Erythroblast (primary cell): ENCODE measurements at places on chromosomes 12 and 14.

GRCh38 chr12:130134563-130134915, 27.7 kb upstream of the FZD10 start:
- no peak for DNase-seq

DNA sequence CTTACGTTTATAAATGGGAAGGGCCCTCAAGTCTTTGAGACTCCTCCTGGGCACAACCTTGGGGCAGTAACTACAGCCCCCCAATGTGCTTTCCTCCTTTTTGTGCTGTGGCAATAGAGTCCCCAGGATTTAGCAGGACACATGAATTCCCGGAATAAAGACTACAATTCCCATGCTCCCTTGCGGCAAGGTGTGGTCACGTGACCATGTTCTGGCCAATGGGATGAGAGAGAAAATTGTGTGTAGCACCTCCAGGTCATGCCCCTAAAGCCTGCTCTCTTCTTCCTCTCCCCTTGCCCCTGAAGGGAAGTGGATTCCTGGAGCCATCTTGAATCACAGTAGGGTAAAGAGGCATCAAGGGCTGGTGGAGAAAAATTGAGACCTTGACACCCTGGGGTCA, 295.1 kb upstream of the SFSWAP start:
- DNase-seq = peak; percentile 11

DNA sequence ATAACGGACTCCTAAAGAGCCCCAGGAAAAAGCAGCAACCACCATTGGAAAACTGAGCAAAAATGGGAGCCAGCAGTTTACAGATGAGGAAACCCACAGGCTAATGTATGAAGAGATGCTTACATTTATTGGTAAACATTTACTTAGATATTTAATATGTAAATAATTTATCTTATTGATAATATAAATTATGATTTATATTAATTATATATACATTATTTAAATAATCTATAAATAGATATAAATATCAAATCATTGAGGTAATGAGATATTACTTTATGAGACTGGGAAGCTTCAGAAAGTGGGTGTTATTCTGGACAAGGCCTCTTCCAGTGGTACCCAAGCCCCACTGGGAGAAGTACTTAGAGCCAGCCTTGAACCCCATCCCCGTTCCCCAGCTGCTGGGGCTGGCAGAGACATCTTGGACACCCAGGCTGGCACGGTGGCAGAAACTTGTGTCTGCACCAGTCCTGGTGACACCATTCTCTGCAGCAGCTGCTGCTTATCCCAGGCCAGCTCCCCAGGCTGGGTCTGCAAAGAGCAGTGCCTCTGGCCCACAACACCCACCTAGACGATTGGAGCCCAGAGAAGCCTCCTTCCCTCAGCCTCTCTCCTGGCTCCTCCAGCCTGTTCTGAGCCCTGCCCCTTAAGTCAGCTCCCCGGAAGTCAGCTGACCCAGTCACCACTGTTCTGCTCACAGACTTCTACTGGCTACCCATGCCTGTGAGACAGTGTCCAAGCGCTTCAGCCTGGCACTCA, 25.9 kb downstream of the ISCA2 start:
- no peak for DNase-seq

GRCh38 chr14:57380935-57381334, 9.5 kb upstream of the NAA30 start:
- DNase-seq = no peak

DNA sequence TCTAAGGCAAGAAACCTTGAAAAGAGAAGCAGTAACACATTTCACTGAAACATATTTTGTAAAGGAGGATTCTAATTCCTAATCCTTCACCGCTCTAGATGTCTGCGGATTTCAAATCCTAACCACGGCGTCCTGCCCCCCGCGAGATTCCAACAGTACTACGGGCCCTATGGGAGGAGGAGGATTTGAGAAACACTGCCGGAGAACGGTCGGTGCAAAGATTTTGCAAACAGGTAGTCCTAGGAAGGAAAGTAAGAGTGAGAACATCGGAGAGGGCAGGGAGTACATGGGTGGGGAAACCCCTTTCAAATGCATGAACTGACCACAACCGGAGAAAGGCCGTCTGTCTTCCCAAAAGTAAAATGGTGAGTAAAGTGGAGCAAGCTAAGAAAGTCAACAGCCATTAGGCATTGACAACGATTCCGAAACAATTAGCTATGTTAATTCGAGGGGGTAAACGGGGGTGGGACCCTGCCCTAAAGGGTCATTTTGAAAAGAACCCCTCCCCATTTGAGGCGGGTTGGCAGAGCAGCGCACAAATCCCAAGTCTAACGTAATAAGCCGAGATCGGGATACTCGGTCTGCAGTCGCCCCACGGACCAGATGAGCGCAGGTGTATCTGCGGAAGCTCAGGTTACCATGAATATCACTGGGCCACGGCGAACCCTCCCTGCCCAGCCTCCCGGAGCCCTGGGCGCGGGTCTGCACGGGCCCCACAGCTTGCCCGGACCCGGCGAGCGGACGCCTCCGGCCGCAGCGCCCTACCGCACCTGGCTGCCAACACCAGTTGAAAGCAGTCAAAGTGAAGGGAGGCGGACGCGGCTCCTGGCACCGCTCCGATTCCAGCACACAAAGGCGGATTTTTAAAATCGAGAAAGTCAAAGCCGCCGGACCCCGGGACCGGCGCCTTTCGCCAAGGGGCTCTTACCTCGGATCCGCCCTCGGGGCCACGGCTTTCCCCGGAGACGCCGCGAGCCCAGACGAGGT, 662 bp downstream of the EPS8 start:
- peak; percentile 53 for DNase-seq

GRCh38 chr12:14776236-14776961, 26.9 kb downstream of the WBP11 start:
- DNase-seq = peak; percentile 53

- DNase-seq = no peak
Measured at GRCh38 chr14:56349960-56350359, 229.6 kb upstream of the TMEM260 start.

GRCh38 chr12:45674181-45674977, 55.1 kb upstream of the ARID2 start:
- DNase-seq = no peak

DNA sequence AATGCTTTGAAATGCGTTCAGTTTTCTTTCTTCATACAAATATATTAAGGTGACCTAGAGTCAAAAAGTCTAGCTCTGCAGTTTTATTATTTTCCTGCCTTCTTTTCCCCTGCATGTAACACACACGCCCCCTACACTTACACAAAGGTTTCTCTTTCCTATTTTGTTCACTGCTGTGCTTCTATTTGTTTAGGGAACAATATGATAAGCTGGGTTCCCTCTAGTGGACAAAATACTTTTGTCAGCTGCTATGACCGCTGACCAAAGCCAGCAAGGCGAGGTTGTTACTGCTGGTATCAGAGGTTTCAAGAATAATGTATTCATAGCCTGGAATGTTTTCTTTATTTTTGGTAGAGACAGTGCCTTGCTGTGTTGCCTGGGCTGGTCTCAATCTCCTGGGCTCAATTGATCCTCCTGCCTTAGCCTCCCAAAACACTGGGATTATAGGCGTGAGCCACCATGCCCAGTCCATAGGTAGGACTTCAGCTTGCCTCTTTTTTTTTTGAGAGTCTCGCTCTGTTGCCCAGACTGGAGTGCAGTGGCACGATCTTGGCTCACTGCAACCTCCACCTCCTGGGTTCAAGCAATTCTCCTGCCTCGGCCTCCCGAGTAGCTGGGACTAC, 33.4 kb downstream of the FNTB start:
- peak; percentile 77 for DNase-seq

- DNase-seq = peak; percentile 59
Measured at GRCh38 chr12:127677537-127678131, 589.3 kb upstream of the TMEM132C start.

GRCh38 chr14:54749727-54750126, 152.9 kb downstream of the GCH1 start:
- DNase-seq = no peak

DNA sequence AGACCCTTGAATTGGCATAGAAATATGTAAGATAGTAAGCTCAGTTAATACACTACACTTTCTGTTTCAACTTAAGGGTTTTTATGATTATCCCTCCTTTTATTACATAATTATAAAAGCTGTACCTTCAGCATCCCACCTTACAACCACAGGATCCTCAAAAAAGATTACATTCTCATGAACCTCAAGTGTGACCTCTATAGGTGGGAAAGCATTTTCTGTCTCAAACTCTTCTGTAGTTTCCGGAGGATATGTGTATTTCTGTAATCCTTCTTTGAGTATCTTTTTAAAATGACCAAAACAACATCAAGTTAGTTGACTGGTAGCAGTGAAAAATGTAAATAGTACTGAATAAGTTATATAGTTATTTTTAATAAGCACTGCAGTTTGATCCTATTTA, 75.9 kb downstream of the DNAI7 start:
- DNase-seq = no peak

- no peak for DNase-seq
Measured at GRCh38 chr12:64706306-64706705, 52.9 kb downstream of the GNS start.

DNA sequence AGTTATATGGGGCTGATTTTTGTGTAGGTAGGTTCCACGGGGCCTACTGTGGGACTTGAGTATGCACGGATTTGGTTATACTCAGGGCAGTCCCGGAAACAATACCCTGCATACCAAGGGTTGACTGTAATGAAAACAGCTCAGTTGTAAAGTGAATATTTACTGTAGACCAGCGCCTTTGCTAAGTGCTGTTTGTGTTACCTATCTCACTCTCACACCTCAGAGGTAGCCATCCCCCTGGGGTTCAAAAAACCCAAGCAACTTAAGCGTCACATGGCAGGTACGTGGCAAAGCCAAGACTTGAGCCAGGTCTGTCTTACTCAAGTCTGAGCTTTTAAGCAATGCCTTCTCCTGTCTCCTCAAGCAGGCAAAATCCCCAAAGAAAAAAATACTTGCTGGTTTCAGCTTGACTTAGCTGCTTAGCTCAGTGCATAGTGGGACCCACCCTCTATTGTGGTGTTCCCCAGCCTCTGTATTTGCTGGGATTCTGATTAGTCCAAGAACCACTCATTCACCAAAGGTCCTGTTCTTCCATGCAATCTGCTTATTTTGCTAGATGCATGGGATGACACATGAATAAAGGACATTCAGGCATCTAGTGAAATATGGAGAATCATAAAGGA, 34.2 kb upstream of the STRN3 start:
- DNase-seq = peak; percentile 55

DNA sequence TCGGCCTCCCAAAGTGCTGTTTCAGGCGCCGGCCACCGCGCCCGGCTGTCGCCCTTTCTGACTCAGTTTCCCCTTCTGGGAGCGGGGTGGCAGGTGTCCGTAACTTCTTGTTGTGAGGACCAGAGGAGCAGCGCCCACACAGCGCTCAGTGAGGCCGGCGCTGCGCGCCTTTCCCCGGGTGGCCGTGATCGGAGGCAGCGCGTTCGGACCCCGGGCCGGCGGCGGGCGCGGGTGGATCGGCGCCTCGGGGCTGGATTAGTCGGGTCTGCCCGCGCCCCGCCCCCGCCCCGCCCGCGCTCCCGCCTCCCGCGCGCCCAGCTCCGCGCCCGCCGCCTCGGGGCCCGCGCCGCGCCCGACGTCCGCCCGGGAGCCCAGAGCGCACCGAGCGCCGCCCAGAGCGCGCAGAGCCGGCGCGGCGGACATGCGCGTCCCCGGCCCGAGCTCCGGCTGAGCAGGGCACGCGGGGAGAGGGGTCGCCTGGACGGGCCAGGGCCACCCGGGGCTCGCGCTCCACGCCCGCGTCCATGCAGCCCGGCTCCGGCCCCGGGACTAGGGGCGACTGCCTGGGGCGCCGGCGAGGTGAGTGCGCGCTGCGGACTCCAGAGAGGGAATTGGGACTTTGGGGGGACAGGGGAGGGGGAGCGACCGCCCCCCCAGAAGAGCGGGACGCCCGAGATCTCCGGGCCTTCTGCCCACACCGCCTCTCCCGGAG, 50.6 kb downstream of the LRCOL1 start:
- peak; percentile 77 for DNase-seq

DNA sequence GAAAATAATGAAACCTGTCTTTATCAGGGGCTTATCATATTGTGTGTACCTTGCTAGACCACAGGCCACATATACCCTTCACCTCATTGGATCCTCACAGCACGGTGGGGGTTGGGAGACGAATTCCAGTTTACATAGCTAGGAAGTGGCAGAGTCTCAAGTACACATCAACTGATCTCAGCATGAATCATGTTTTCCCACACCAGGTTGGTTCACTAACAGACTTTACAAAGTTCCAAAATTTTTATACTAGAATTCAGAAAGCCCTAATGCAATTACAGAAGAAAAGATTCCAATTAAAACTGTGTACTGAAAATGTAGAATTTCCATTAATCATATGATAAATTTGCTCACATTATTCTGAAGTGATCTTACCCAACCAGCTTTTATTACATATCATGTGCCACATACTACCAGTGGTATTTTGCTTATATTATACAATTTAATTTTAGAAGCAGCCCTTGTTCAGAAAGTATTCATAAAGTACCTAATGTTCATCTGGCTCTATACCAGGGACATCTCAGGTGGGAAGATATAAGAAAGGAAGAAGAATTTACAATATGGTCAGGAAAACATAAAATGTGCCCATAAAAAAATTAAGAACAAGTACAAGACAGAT, 196.2 kb downstream of the ITPR2 start:
- DNase-seq = no peak

DNA sequence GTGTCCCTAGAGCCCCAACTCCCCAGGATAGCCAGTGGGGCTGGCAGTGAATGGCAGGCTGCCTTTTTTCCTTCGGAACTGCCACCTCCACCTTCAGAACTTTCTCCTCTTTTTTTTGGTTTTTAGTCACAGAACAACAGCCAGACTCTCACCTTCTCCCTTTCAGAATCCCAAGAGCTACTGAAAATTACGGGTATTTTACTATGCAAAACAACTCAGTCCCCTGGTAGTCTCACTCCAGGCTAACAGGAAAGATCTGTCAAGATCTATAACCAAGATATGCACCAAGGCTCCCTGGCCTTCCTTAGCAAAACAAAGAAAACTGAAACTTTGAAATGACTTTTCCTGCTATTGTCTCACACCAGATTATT, 12.5 kb downstream of the PLEKHG6 start:
- DNase-seq = no peak

GRCh38 chr12:54412786-54413185, 6.3 kb downstream of the ITGA5 start:
- DNase-seq = no peak

- DNase-seq = no peak
Measured at GRCh38 chr12:109127533-109128242, 11.3 kb downstream of the ACACB start.

- DNase-seq = no peak
Measured at GRCh38 chr14:34087571-34087970, 136.7 kb upstream of the EGLN3 start.

DNA sequence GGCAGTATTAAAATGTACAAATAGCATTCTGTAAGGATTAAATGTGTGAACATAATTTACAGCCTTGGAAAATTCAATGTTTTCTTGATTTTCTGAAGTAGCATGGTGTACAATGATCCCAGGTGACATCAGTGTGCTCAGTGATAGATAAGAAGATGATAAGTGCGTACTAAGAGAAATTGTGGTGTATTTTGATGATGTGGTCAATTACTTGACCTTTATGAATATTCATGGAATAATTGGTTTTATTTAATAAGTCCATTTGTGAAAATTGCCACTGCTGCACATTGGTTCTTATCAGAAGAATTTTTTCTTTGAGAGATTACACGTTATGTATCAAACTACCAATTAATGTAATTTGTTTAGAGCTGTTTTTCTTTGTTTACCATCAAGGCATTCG, 128.8 kb downstream of the FOXG1 start:
- DNase-seq = no peak
